HuH-7.5 (cell line): ENCODE measurements at places on chromosomes 16 and 17.
A peak's percentile ranks its signal among the peaks of the same experiment; 100 is the strongest.

GRCh38 chr17:81039096-81039495 lies 4.1 kb downstream of the BAIAP2 start:
- no peak for DNase-seq

DNA sequence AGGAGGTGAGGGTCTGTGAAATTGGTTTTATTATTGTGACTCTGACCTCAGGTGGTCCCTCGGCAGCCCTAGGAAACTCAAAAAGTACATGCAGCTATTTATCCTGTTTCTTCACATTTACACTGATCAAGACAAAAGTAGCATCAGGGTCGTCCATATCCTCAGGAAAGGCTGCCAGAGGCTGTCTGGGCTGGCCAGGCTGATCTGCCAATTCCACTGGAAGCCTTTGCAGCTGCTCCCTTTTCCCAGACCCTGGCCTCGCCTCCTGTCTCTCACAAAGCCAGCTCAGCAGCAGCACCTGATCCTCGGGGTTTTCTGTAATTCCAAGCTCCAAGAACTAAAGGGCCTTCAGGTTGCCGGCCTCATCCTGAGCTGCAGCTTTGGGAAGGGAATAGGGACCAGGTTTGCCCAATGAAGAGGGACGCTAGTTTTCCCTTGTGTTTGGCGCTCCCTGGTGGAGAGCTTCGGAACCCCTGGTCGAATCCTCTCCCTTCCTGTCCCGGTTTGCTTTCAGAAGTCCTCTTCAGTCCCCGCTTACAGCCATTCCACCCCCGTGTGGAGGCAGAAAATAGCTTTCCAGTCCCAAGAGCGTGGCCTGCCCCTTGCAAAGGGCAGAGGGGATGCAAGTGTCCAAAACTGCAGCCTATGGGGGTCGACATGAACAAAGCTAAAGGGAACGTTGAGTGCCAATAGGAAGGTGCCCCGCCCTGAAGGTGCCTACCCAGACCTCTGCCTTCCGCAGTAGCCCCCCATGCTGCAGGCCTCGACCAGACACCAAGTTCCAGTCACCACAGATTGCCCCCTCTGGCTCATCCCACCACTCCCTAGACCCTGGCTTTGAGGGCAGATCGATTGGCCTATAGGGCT lies 13.4 kb downstream of the MFSD6L start:
- DNase-seq: peak; percentile 34

DNA sequence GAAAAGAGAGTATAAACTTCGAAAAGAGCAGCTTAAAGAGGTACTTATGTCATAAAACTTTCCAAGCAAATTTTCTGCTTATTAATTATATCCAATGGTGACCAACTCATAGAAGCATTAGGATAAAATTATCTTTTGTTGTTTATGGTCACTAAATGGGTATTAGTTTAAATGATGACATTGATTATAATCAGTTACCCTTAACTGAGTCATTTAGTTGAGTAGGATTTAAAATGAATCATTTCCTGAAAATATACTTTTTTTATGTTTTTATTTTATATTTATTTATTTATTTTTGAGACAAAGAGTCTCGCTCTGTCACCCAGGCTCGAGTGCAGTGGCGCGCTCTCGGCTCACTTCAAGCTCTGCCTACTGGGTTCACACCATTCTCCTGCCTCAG lies 55.9 kb downstream of the ABHD15 start:
- DNase-seq: no peak

- no peak for DNase-seq
Measured at GRCh38 chr17:29384901-29385300, 5.3 kb upstream of the TAOK1 start.

GRCh38 chr16:55257966-55258613 lies 65.9 kb upstream of the IRX6 start:
- DNase-seq: peak; percentile 24

DNA sequence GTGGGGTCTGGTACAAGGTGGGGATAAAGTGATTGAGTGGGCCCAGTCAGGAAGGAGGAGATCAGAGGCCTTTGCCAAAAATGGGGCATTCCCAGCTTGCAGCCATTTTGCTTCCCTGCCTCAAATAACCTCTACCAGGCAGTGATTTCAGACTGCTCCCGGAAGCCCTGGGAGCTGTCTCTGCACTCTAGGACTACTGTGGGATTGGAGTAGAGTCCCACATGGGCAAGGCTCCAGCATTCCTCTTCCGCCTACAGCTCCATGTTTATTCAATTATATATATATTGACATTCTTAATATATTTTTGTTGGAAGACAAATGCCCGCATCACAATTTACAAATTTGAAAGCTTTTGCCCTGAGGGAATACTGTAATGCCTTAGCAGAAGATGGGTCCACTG lies 13.5 kb downstream of the SUPT6H start:
- DNase-seq: no peak

- no peak for DNase-seq
Measured at GRCh38 chr16:57700781-57701551, 6.4 kb downstream of the DRC7 start.

GRCh38 chr17:42097691-42098631 lies at the start of gene ZNF385C:
Gene ZNF385C, minus strand, starts transcription at chr17:42098473. Its CDS starts 35,417 bp downstream, at chr17:42063056.
- DNase-seq: peak; percentile 59

GRCh38 chr16:22358000-22358399 lies 16.4 kb downstream of the CDR2 start:
- DNase-seq: no peak

- DNase-seq: no peak
Measured at GRCh38 chr16:77300256-77300655, 101.0 kb downstream of the SYCE1L start.

- no peak for DNase-seq
Measured at GRCh38 chr16:10849736-10850477, 27.1 kb upstream of the CIITA start.

DNA sequence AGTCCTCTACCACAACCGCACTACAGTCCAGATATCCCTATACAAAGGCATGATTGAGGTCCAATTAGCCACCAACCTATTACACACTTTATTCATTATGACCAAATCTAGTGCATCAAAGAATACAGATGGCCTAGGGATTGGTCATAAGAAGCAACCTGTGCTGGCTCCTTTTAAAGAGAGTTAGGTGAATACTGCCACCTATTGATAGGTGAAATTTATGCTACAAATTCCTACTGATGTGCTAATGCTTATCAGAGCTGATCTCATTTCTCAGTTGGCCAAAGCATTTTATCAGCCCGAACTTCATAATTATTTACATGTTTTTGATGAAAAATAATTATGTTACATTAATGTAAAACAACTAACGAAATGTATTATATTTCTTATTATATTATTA lies 166.3 kb downstream of the ANKFN1 start:
- DNase-seq: peak; percentile 13
